ENCODE measurements at places on chromosomes 13 and 19.
A peak's percentile ranks its signal among the peaks of the same experiment; 100 is the strongest.

DNA sequence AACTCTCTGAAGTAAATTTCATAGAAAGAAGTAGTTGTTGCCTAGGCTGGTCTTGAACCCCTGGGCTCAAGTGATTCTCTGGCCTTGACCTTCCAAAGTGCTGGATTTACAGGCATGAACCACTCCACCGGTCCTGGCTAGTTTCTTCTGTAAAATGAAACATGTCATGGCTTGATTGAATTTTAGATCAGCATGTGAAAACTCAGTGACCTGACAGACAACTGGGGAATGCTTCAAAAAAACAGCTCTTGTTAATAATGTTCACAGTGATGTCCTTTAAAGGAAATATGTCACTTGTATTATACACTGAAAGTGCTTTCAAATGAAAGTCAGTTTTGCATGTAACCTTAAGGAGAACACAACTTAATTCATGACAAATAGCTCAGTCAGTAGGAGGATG lies 118.2 kb downstream of the KLF5 start:
- DNase-seq = no peak

GRCh38 chr13:19665427-19665859 lies 32.0 kb downstream of the MPHOSPH8 start:
- no peak for DNase-seq

DNA sequence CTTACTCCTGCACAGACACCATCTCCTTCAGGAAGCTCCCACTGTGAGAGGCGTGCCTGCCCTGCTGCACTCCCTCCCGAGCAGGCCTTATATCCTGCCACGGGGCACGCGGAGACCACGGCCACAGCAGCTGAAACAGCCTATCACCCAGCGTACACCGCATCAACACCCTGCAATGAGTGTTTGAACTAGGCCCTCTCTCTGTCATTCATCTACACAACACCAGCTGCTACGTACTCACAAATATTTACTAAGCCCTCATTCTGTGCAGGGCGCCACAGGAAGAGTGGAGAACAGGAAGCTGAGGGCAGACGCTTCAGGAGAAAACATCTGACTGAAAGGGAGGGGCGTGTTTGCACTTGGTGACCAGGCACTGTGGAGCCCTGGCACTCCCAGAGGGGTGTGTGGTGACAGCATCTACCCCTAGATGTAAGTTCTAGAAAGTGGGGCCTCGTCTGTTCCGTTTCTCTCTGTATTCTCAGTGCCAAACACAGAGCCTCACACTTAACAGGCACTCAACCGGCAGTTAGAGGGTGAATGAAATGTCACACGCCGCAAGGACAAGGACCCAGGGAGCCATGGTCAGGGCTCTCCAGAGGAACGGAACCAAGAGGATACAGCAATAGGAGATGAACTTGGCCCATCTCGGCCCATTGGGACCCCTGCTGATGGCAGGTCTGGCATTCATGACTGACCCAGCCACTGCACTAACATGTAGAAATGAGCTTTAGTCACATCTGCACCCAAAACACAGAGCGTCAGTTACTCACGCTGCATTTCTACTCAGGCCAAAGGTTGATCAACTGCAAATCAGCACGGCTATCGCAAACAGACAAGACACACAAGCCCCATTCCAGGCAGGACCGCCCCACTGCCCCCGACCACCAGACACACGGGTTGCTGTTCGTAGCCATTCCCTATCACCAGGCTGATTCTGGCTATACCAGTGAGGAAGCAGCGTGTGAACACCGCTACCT lies 15.7 kb downstream of the RANBP3 start:
- no peak for DNase-seq

DNA sequence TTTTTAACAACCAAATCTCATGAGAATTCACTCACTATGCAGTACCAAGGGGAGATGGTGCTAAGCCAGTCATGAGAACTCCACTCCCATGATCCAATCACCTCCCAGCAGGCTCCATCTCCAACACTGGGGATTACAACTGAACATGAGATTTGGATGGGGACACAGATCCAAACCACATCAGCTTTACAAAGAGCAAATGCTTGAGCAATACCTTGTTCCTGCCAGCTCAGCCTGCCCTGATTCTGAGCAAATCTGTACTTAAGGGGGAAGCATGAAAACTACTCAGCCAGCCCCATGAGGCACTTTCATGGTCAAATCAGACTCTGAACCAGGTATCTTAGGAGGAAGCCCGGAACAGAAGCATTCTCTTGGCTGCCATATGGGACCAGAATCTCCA lies 259.9 kb downstream of the TBC1D4 start:
- DNase-seq = no peak

DNA sequence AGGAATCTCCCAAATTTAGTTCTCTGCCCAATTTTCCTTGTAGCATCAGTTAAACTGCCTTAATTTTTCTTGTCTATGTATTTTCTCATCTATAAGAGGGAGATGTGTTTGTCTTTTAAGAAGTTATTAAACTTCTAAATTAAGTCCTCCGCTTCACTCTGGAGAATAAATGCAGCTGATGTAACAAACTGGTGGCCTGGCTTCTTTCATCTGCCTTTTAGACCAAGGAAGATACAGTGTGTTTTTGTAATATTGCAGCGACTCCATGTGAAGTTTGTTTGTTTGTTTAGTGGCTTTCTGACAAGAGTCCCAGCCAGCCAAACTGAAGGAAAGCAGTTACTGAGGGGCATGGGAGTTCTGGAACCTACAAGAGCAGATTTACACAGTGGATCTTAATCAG lies 56.4 kb downstream of the KLF12 start:
- DNase-seq = no peak

DNA sequence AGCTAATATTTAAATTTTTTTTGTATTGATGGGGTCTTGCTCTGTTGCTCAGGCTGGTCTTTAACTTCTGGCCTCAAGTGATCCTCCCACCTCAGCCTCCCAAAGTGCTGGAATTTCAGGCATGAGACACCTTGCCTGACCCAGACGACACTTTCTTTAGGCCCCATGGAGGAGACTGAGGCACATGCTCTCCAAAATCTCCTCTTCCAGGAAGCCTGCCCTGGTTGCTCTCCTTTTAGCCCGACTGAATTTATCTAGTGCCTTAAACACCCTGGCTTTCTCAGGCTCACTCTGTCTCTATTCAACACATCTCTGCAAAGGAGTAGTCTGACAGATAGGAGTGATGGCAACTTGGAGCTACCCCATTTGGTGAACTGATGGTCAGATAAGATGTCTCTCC lies 18.9 kb downstream of the MYO1F start:
- DNase-seq = no peak

DNA sequence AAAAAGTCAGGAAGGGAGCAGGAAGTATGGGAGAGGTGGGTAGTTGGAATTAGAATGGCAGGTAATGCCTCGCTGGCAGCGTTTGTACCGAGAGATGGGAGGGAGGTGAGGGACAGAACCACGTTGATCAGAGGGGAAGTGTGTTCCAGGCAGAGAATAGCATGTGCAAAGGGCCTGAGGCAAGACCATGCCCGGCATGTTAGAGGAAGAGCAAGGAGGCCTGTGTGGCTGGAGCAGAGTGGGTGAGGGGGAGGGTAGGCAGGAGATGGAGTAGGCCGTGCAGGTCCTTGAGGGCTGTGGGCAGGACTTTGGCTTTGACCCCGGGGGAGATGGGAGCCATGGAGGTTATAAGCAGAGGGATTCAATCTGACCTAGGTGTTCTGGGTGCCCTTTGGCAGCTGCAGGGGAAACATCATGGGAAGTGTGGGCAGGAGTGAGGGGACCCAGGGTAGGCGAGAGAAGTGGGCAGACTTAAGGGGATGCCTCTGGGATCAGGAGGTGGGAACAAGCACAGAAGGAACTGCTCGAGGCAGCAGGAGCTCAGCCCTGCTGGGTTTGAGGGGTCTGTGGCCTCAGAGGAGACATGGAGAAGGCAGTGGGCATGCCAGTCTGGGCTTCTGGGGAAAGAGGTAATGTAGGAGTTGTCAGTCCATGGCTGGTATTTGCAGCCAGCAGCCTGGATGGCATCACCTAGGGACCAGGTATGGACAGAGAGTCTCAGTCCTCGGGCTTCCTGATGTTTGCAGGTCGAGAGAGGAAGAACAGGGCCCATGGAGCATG lies 48.8 kb downstream of the CD320 start:
- no peak for DNase-seq

- DNase-seq = no peak
Measured at GRCh38 chr13:27526516-27526915, 76.2 kb upstream of the MTIF3 start.

DNA sequence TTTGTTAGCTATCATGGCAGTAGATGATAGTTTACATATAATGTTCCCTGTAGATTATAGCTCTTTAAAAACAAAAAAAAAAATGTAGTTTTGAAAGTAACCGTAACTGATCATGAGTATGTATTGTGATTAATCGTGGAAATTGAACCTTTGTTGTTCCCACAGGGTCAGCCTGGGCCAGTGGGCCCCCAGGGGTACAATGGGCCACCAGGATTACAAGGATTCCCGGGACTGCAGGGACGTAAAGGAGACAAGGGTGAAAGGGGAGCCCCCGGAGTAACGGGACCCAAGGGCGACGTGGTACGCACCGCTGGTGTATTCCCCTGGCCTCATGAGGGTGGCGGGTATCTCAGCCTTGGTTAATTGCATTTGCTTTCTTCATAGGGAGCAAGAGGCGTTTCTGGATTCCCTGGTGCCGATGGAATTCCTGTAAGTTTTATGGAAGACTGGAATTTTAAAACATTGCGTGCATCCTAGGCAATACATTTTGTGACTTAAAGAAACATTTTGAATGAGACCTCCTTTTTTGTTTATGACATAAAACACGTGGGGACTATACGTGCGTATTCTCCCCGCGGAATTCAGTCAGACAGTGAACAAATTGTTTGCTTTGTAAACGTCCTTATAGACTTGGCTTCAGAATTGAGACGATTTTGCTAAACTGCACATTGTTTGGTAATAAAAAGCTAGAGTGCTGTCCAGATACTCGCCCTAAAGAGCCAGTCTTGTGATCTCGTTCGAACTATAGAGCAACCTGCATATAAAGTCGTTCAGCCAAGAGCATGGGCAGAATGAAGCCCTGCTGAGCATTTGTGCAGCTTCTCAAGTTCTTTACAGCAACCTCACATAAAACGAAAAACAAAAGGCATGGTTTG lies 117.7 kb downstream of the COL4A2 start:
- no peak for DNase-seq

DNA sequence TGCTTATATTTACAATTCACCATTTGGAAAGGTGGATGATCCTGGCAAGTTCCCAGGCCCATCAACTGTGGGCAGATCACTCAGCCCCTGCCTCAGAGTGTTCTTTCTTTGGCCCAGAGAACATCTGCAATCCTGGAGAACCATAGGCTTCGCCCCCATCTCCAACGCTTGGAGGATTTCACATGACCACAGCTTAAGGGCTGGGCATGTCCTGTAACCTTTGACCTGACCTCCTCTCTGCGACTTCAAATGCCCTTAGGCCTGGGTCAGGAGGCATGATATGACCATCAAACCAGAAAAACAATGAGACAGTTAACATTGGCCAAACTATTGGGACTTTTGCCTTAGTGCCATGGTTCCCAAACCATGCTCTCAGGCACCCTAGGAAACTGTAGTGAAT lies 7.2 kb upstream of the MBNL2 start:
- no peak for DNase-seq

- DNase-seq = no peak
Measured at GRCh38 chr13:91241221-91241933, 106.1 kb upstream of the MIR17HG start.

DNA sequence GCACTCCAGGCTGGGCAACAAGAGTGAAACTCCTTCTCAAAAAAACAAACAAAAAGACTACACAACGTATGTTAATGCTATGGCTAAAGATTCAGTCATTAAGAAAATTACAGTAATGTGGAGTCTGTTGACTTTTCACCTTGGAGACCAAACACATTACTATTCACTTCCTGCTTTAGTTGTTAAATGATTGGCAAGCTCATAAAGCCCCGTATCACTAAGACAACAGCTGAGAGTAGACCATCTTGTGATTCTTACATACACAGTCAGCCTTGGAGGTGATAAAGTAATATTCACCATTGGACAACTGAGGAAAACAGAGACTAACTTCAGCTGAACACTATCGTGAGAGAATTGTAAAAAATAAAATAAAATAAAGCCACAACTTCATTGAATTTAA lies 86.5 kb downstream of the KCTD12 start:
- no peak for DNase-seq

- DNase-seq = peak; percentile 24
Measured at GRCh38 chr13:24511019-24511815, 1.4 kb downstream of the PARP4 start.

DNA sequence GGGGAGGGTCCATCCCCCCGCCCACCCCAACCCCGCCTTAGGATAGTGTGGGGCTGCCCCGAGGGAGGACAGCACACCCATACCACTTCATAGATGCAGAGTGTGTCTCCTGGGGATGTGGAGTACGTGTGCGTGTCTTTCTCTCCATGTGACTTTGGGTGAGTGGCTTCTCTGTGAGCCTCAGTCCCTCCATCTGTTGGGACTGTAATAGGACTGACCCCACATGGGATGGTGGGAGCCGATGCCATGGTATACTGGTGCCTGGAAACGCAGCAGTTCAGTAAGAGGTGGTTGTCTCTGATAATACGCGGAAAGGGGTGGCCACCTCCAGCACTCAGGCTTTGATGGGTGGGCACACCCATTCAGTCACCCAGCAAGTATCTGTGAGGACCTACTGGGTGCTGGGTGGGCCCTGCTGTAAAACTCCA lies 816 bp upstream of the PRKD2 start:
- no peak for DNase-seq

DNA sequence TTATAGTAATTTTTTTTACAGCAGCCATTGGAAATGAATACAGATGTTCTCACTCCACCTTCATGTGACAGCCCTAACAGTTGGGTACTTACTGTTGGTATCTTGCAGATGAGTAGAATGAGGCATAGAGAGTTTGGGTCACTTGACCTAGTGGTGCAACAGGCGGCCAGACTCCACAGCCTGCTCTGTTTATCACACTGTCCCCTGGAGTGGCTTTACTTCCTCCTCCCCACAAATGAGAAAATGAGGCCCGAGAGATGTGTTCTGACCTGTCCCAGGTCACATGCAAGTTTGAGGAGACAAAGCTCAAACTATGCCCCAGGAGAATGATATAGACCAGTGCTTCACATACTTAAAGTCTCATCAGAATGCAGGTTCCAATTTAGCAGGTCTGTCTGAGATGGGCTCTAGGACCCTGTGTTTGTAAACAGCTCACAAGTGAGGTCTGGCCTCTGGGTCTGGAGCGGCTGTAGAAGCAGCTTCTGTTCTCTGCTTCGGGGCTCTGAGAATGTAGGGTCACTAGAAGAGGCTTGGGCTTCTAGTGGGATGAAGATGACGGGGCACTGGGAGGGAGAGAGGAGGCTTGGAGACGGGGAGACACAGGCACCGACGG lies 37.4 kb upstream of the RCBTB2 start:
- no peak for DNase-seq

DNA sequence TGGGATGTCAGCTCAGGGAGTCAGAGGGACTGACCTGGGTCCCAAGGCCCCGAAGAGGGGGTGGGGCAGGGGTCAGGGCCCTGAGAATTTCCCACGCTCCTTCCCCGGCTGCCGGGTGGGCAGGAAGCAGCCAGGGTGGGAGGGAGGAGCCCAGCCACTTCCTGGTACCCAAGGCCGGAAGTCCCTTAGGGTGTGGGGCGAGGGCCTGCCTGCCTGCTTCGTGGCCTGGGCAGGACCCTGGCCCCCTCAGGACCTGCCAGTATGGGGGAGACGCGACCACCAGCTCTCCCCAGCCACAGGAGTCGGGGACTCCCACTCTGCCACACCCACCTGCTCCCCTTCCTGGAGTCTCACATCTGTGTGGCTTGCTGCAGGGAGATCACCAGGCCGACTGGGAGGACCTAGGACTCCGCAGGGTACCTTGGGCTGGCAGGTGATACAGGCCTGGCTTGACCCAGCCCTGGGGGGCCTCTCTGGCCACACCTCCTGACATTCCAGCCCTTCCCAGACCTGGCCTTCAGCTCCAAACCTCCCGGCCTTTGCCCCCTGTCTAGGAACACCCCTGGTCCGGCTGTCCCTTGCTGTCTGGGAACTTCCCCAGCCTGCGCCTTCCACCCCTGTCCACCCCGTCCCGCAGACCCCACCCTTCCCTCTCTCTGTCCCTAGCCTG lies 9.8 kb upstream of the CIRBP start:
- no peak for DNase-seq

Measured in stimulated activated CD8-positive, alpha-beta memory T cell treated with anti-CD3 and anti-CD28 coated beads, Interleukin-15, amount 100 ng/mL, for 24 hours (primary cell).